CD4-positive, alpha-beta T cell treated with Interleukin-10 for 1 hour (primary cell): ENCODE measurements at places on chromosomes 2 and 18.
A peak's percentile ranks its signal among the peaks of the same experiment; 100 is the strongest.

DNA sequence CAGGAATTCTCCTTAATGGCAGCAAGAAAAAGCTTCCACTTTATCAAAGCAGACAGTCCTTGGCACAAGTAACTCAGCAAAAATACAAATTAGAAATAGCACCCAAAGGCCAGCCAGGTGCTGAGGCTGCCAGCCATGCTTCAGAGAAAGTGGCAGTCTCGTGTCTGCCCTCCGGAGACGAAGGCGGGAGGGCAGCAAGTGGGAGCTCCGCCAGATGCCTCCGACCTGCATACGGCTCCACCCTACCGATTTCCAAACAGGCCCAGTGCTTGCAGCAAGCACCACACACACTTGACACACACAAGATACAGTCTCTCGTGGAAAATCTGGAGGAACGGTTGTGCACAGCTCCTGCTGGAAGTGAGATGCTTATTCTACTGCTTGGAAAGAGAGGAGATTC lies 134.9 kb upstream of the REV1 start:
- DNase-seq = no peak

DNA sequence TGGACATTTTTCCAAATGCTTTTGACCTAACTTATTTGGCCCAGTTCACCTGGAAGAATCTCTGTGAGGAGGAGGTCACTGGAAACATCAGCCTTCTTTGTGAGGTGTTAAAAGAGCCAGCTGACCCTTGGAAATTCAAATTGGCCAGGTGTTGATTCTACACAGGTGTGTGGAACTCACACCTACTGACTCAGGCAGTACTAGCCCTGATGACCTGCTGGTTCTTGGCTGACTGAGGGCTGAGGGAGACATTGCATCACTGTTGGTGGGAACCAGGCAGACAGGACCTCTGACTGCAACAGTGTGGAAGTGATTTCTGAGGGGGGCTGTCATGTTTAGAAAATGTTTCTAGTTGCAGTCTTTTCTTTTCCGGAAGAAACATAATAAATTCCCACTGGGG lies 242.2 kb upstream of the LRRTM1 start:
- DNase-seq = no peak

GRCh38 chr18:62576845-62577512 lies 54.2 kb downstream of the ZCCHC2 start:
- no peak for DNase-seq

GRCh38 chr2:201831469-201831868 lies 25.1 kb downstream of the CDK15 start:
- DNase-seq = no peak

DNA sequence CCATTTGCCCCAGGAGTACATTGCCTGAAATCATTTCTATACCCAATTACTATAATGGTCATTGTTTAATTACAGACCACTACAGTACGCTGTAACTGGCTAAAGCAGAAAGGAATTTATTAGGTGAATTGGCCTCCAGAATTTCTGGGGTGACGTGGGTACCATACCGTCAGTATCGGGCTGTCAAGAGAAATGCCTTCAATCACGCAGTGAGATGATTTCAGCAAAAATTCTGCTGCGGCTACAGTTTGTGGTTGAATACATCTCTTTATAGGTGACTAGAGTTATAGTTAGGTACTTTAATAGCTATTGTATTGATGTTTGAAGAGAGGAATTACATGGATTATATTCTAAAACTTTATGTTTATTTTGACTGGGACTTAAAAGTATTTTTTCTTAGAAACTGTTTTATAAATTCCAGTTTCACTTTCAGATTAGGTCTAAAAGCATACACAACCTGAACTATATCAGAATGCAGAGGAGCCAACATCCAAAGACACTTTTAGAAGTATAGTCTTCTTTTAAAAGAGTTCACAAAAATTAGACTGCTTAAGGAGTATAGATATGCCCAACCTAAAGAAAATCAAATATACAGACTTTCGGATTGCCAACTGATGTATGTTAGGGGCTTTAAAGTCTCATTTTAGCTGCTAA lies 128.4 kb downstream of the TTC27 start:
- peak; percentile 23 for DNase-seq

DNA sequence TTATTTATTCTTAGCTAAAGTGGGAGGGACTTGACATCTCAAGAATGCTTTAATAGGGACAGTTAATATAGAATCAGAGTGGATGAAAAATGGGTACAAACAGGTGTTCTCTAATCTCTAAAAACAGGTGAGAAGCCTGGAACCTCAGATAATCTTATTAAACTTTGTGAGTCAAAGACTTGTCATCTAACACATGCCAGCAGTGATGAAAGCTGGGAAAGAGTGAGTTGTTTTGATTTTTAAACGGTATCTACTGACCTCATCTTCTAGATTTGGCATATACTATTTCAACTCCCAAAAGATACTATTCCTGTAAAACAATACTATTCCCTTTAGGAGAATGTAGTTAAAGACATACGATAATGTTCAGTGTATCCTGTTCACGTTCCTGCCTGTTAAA lies 103.4 kb downstream of the CCDC141 start:
- no peak for DNase-seq

GRCh38 chr2:201854221-201854801 lies 48.0 kb downstream of the CDK15 start:
- no peak for DNase-seq

DNA sequence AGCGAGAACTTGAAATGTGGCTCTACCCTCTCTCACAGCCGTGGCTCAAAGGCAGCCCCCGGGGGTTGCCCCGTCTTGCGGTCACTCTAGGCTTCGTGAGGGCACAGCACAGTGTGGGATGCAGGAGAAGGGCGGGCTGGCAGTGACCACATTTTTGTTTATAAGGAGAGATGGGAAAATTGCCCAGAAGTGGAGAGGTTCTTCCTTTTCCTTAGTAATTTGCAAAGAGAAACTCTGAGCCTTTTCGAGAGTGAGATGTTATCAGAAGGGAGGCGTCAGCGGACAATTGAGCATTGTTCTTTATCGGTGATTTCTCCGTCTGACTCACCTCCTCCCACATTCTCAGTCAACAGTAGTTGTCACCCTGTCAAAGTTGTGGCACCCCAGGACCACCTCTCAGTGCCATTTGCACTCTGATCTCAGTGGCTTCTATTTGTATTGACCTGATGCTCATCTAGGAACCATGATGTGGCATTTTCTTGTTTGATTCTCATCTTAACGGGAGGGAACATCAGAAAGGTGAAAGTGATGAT lies 89.6 kb downstream of the ACAA2 start:
- DNase-seq = no peak

- DNase-seq = no peak
Measured at GRCh38 chr2:224561234-224562005, 23.7 kb downstream of the CUL3 start.

DNA sequence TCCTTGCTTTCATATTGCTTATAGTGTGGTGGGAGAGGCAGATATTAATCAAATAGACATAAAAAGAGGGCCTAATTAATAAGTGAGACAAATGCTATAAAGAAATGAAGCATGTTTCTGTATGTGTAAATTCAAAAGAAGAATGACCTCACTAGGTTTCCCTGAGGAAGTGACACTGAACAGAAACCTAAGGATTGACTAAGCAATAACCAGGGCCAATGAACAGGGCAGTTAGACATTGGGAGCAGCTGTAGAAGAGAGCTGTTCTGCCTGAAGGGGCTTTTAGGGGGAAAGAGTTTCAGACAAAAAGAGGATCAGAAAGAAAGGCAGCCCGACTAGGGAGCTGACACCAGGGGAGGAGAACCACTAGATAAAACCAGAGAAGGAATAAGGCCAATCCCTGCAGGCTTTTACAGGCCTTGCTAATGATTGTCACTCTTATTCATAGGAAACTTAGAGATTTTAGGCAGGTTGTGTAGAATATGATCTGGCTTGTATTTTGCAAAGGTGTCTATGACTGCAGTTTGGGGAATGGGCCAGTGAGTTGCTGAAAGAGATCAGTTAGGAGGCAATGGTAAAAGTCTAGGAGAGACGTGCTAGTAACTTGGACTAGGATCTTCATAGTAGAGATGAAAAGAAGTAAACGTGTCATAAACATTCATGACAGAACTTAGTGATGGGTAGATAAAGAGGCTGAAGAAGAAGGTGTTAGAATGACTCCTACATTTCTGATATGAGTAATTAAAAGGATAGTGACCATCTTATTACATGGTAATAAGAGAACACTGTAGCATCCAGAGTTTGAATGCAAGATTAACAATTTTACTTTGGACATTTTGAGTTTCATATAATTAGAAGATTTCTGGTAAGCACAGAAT lies 26.8 kb upstream of the NABP1 start:
- DNase-seq = no peak

DNA sequence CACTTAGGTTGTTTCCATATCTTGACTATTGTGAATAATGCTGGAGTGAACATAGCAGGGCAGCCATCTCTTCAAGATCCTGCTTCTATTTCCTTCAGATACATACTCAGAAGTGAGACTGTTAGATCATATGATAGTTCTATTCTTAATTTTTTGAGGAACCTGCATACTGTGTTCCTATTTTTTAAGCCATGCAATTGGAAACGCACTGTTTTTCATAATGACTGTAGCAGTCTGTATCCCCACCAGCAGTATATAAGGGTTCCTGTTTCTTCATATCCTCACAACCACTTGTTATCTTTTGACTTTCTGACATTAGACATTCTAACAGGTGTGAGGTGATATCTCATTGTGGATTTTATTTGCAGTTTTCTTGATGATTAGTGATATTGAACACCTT lies 15.5 kb downstream of the NEURL3 start:
- DNase-seq = no peak

GRCh38 chr18:9619545-9619944 lies 5.2 kb upstream of the PPP4R1 start:
- DNase-seq = no peak

DNA sequence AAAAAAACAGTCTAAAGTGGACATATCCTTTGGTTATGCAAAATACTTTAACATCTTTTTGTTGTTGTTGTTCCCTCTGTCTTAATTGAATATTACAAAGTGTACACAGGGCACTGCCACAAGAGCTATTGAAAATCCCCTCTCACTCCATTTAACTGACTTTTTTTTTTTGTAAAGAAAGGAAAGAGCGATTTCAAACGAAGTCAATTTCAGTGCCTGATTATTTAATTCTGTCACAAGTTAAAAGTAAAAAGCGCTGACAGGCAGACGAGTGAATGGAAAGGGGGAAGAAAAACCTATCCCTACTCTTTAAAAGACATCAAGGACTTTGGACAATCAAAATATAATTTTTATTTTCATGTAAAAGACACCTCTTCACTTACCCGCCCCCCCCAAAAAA lies 1.9 kb downstream of the FIGN start:
- no peak for DNase-seq

- DNase-seq = no peak
Measured at GRCh38 chr2:10430886-10431622, 17.1 kb downstream of the ODC1 start.

- no peak for DNase-seq
Measured at GRCh38 chr2:34388446-34388845, 789.3 kb upstream of the FAM98A start.

GRCh38 chr2:234444242-234444730 lies 52.6 kb downstream of the ARL4C start:
- no peak for DNase-seq
